ENCODE measurements at places on chromosomes 3 and 15.

- H3K27me3 ChIP-seq: no peaks in the 10 kb centered on the region
- no peak for DNase-seq
- H3K36me3 ChIP-seq: peaks cover 15% of the 10 kb centered on the region
- H3K4me3 ChIP-seq: no peak overlapping the region
- no peaks in the 10 kb centered on the region for H3K4me1 ChIP-seq
Observed at GRCh38 chr3:172316758-172317157, 131.5 kb downstream of the GHSR start.

DNA sequence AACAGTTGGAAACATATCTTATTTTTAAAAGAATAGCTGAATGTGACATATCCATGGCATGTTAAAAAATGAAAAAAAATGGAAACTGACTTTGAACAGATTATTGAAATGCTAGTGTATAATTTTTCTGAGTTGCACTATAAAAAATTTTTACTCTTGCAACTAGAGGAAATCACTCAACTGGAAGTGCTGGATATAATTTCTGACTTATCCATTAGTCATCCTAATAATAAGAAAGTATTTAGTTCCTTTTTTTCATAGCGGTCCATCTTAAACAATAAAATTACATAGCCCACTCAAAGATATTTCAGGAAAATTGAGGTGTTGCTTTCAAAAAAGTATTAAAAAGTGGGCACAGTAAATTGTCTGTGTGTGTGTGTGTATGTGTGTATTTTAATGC is 80.7 kb downstream of the MBNL1 start:
- H3K36me3 ChIP-seq: peaks cover 30% of the 10 kb centered on the region
- no peaks in the 10 kb centered on the region for H3K27me3 ChIP-seq
- no peak for DNase-seq

DNA sequence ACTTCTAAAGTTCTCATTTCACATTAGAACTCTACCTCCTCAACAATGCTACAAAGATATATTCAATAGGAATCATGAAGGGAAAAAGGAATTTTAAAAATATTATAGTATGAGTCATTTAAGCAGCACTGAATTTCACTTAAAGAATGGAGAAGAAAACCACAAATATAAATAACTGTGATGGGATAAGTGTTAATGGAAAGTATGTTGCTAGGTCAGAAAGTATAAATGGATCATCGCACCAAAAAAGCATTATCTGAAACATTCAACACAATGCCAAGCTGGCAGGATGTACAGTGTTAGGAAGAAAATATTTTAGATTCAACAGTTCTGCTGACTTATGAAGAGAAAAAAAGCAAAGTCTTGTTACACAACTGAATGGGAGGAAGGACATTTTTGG is 101.4 kb downstream of the TFG start:
- peaks cover 37% of the 10 kb centered on the region for H3K27me3 ChIP-seq
- H3K36me3 ChIP-seq: no peaks in the 10 kb centered on the region
- DNase-seq: no peak

DNA sequence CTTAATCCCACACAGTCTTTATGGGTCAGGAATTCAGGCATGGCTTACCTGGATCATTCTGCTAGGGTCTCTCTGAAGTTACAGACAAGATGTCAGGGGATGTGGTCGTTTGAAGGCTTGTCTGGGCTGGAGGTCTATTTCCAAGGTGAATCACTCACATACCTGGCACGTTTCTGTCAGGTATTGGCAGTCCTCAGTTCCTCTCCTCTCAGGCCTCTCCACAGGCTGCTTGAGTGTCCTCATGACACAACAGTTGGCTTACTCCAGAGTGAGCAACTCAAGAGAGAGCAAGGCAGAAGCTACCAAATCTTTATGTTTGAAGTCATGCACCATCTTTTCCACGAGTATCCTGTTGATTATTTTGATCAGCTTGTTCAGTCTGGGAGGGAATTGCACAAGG is 43.9 kb upstream of the PARP14 start:
- H3K27ac ChIP-seq: no peak overlapping the region
- no peak overlapping the region for H3K4me3 ChIP-seq
- peaks cover 11% of the 10 kb centered on the region for H3K36me3 ChIP-seq
- DNase-seq: no peak
- H3K4me1 ChIP-seq: no peaks in the 10 kb centered on the region

DNA sequence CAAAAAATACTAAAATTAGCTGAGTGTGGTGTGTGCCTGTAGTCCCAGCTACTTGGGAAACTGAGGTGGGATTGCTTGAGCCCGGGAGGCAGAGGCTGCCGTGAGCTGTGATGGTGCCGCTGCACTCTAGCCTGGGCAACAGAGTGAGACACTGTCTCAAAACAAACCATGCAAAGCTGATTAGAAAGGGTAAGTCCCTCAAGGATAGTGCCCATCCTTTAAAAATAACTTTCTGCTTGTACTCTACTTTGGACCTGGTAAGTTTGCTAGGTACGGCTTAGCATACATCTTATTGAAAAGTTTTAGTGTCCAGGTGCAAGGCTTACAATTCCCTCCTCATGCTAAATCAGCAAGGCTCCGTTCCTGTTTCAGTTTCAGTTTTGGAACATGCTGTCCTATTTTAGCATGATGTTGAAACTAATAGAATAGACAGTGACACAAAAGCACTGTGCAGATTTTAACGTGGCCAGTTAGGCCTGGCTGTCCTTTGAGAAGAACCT is 21.4 kb downstream of the FEM1B start:
- H3K4me1 ChIP-seq: peaks cover 15% of the 10 kb centered on the region
- H3K27me3 ChIP-seq: no peaks in the 10 kb centered on the region
- peaks cover 2% of the 10 kb centered on the region for H3K36me3 ChIP-seq
- H3K27ac ChIP-seq: peak overlapping the region; percentile 89
- DNase-seq: no peak
- H3K4me3 ChIP-seq: peak overlapping the region; percentile 62

DNA sequence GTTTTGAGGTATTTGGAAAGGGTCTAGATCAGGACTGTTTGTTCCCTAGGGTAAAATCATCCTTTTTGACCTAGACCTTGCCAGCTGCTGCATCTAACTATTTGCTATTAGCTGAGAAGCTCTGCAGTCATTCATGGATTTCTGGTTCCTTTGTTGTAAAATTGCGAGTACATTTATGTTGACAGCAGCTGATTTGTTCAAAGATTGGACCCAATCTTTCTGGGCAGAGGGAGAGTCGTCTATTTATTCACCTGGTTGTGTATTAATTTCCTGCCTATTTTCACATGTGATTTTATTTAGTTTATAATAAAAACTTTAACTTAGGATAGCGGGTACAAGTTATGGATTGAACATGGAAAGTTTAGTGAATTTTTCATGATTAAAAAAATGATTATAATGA is 236.3 kb downstream of the CNTN4 start:
- no peaks in the 10 kb centered on the region for H3K36me3 ChIP-seq
- DNase-seq: no peak
- H3K4me3 ChIP-seq: no peak overlapping the region
- H3K4me1 ChIP-seq: no peaks in the 10 kb centered on the region
- no peaks in the 10 kb centered on the region for H3K27me3 ChIP-seq

DNA sequence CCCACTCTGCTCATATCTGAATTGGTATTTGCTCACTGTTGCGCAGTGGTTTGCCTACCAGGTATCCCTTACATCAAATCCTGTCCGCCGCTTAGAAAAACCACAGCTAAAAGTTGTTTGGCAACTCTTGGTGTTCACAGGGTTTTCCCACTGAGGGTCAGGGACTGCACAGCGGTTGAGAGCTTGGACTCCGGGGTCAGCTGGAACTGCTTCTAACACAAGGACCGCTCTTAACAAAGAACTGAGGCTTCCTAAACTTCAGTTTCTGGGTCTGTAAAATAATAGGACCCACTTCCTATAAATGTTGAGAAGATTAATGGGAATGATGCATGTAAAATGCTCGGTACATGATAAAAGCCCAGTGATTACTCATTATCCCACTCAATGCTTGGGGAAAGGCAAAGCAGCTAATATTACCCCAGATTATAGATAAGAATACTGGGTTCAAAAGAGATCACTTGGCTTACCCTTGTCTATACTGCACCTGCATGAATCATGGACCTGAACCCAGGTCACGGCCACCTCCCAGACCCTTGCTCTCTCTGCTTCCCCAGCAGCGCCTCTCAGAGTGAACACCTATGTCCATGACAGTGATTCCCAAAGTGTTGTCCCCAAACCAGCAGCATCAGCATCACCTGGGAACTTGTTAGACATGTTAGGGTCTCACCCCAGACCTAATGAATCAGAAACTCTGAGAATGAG is 36.1 kb downstream of the LIPC start:
- no peak overlapping the region for H3K27ac ChIP-seq
- peaks cover 2% of the 10 kb centered on the region for H3K36me3 ChIP-seq
- no peak for DNase-seq
- peaks cover 21% of the 10 kb centered on the region for H3K4me1 ChIP-seq
- H3K27me3 ChIP-seq: no peaks in the 10 kb centered on the region

GRCh38 chr15:87557881-87558280 is 698.7 kb downstream of the NTRK3 start:
- peaks cover 35% of the 10 kb centered on the region for H3K27me3 ChIP-seq
- no peaks in the 10 kb centered on the region for H3K4me1 ChIP-seq
- no peak overlapping the region for H3K27ac ChIP-seq
- DNase-seq: no peak

GRCh38 chr3:130515755-130516154 is 1.2 kb upstream of the COL6A6 start:
- peaks cover 1% of the 10 kb centered on the region for H3K36me3 ChIP-seq
- H3K27ac ChIP-seq: no peak overlapping the region
- DNase-seq: no peak
- no peaks in the 10 kb centered on the region for H3K4me1 ChIP-seq

- no peaks in the 10 kb centered on the region for H3K4me1 ChIP-seq
- DNase-seq: no peak
- H3K27me3 ChIP-seq: peaks cover 8% of the 10 kb centered on the region
- no peaks in the 10 kb centered on the region for H3K36me3 ChIP-seq
Observed at GRCh38 chr15:42152921-42153698, 3.3 kb downstream of the PLA2G4F start.

DNA sequence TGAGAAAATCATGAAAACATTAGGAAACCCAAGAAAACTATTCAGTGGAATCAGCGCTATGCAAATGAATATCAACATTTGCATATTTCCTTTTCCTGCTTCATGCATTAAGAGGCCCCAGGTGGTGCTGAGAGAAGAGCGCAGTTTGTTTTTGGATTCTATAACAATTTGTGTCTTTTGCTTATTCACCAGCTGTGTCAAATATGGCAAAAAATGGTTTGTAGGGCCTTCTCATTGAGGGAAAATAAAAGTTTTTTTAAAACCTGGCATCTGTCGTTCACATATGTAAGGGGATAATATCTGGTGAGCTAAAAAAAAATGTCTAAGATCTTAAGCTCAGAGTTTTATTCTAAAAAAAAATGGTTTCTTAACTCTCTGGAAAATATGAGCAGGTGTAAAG is 122.5 kb upstream of the ROBO2 start:
- DNase-seq: no peak
- H3K4me3 ChIP-seq: no peak overlapping the region
- no peaks in the 10 kb centered on the region for H3K27me3 ChIP-seq
- H3K36me3 ChIP-seq: no peaks in the 10 kb centered on the region
- no peak overlapping the region for H3K27ac ChIP-seq
- no peaks in the 10 kb centered on the region for H3K4me1 ChIP-seq

- H3K4me1 ChIP-seq: peaks cover 67% of the 10 kb centered on the region
- peaks cover 15% of the 10 kb centered on the region for H3K36me3 ChIP-seq
- no peak overlapping the region for H3K4me3 ChIP-seq
- H3K27me3 ChIP-seq: no peaks in the 10 kb centered on the region
- no peak for DNase-seq
Observed at GRCh38 chr3:72437661-72438406, 410.4 kb downstream of the SHQ1 start.

GRCh38 chr3:38115645-38116427 is 21.1 kb downstream of the ACAA1 start:
- no peak for DNase-seq
- H3K36me3 ChIP-seq: peaks cover 1% of the 10 kb centered on the region
- H3K4me3 ChIP-seq: no peak overlapping the region

- no peaks in the 10 kb centered on the region for H3K36me3 ChIP-seq
- DNase-seq: no peak
- peaks cover 10% of the 10 kb centered on the region for H3K27me3 ChIP-seq
- no peaks in the 10 kb centered on the region for H3K4me1 ChIP-seq
- H3K27ac ChIP-seq: no peak overlapping the region
Observed at GRCh38 chr3:72505539-72506405, 342.5 kb downstream of the SHQ1 start.

DNA sequence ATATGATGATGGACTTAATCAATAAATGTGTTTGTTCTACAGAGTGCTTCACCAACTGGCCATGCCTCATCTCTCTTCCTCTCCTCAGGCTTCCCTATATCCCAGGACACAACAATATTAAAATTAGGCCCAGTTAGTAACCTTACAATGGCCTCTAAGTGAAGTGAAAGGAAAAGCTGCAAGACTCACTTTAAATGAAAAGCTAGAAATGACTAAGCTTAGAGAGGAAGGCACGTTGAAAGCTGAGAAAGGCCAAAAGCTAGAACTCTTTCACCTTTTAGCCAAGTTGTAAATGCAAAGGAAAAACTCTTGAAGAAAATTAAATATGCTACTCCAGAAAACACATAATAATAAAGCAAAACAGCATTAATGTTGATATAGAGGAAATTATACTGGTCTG is 1010.3 kb downstream of the NAALADL2 start:
- no peak overlapping the region for H3K27ac ChIP-seq
- H3K27me3 ChIP-seq: no peaks in the 10 kb centered on the region
- no peak for DNase-seq
- H3K36me3 ChIP-seq: no peaks in the 10 kb centered on the region
- H3K4me3 ChIP-seq: no peak overlapping the region

DNA sequence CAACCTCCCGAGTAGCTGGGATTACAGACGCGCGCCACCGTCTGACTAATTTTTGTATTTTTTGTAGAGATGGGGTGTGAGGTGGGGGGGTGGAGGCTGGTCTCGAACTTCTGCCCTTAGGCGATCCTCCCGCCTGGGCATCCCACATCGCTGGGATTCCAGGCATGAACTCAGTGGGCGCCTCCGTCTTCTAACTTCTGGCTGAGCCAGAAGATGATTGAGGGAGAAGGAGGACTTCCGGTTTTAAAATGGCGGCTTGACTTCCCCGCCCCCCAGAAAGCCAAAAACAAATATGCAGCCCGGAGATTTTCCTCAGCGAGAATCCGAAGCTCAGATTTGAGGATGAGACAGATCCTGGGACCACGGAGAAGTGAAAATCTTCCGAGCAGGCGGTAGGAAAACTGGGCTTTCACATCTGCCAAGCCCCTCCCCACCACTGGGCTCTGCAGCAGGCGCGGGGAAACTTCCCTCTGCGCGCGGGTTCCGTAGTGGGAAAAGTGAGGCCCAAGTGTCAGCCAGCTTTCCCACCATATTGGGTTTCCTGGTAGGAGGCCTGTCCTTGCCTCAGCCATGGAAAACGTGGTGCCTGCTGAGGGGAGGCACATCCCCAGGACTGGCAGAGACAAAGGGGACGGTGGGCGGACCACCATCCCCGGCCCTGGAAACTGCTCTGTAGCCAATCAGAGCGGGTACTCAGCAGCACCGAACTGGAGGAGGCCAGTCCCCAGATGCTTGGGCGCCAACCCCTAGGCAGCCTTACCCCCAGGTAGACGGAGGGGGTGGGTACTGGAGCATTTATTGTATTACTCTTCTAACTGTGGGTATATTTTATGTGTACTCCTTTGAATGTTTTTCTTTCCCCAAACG is 17.3 kb downstream of the CHST14 start:
- H3K4me1 ChIP-seq: peaks cover 2% of the 10 kb centered on the region
- no peak for DNase-seq
- no peaks in the 10 kb centered on the region for H3K36me3 ChIP-seq
- H3K27ac ChIP-seq: no peak overlapping the region

- H3K4me1 ChIP-seq: no peaks in the 10 kb centered on the region
- H3K27ac ChIP-seq: no peak overlapping the region
- no peak for DNase-seq
Observed at GRCh38 chr3:110711851-110712516, 359.6 kb upstream of the NECTIN3 start.
